ENCODE measurements at places on chromosomes 7 and 10.

DNA sequence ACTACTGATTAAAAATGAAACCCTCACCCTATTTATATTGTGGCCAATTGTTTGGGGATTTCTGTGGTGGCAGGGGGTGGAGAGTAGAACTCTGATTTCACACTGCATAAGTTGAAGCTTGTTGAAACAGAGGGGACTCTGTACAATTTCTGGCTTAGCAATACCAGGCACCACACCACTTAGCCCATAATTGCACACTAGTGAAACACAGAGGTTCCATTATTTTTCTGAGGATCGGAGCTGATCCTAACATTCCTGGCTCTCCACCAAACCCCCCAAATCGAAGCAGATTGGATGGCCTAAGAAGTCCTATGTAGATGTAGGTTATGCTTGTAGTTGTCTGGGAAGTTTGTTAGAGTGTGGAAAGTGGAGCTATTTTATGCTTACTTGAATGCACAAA, 47.0 kb downstream of the PTN start:
- no peak for DNase-seq

DNA sequence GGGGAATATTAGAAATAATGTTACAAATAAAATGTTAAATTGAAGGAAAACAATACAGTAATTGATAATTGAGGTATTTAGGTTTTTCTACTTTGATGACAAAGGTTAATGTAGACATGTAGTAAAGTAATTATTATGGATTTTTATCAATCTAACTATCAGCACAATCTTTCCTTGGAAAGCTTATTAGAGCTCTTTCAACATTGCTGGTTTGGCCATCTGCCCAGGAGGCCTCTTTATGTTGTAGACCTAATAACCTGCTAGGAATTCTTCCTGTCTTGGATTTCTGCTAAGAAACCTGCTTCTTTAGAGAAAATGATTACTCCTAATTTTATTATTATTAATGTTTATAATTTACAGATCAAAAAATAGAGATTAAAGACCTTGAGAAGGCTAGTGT, 78.9 kb downstream of the CHRM2 start:
- DNase-seq, result no peak

- peak; percentile 1 for DNase-seq
Measured at GRCh38 chr10:118595598-118596425, at the start of gene PRLHR. Gene PRLHR (minus strand): TSS chr10:118595648. CDS start chr10:118595244, 404 bp downstream.

GRCh38 chr7:4758791-4759190, 16.6 kb upstream of the AP5Z1 start:
- no peak for DNase-seq

DNA sequence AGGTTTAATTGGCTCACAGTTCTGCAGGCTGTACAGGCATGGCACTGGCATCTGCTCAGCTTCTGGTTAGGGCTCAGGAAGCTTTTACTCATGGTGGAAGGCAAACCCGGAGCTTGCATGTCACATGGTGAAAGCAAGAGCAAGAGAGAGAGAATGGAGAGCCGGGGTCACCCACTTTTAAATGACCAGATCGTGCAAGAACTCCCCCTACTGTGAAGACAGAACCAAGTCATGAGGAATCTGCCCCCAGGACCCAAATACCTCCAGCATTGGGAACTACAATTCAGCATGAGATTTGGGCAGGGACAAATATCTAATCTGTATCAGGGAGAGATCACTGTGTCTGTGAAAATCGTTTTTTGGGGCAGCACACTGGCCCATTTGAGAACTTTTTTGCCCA, 110.0 kb upstream of the MYO3A start:
- no peak for DNase-seq

DNA sequence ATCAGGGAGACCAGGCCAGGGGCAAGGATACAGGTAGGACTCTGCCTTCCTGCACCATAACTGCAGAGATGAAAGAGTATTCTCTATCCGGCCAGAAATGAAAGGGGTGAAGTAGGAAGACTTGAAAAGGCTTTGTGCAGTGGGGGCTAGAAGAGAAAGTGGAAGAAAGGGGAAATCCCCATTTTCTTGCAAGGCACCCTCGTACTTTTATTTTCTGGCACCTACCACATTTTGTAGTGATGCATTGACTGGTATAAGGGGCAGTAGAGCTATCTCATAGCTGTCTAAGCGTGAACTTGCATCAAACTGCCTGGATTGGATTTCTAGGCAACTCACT, 752 bp upstream of the CAMK2G start:
- no peak for DNase-seq

GRCh38 chr7:157065046-157065445, 54.6 kb upstream of the MNX1 start:
- no peak for DNase-seq

GRCh38 chr7:36372156-36372555, 17.5 kb upstream of the ANLN start:
- DNase-seq, result no peak

DNA sequence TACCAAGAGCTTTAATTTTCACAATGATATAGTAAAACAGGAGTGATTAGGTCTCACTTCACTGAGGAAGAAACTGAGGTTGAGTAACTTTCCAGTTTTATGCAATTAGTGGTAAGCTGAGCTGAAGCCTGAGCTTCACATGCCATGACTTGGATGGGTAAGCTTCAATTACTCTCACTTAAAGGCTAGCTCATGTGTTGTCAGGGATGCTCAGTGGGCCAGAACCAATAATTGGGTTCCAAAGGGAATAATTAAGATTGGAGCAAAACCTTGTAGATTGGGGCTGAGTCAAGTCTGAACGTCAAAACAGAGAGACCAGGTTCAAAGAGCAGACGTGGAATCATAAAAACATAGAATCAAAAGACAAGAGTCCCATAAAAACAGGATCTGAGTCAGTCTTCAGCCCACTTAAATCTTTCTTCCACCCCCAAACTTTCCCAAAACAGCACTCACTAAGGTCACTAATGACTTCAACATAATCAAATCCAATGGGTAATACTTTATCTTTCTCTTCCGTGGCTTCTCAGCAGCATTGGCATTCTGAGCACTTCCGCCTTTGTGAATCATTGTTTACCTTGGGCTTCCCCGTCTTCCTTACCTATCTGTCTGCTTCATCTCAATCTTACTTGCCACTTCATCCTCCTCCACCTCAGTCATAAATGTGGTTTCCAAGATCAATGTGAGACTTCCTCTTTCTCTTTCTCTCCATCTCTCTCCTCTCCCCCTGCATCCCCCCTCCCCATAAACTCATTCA, 23.0 kb upstream of the EGFR start:
- no peak for DNase-seq

DNA sequence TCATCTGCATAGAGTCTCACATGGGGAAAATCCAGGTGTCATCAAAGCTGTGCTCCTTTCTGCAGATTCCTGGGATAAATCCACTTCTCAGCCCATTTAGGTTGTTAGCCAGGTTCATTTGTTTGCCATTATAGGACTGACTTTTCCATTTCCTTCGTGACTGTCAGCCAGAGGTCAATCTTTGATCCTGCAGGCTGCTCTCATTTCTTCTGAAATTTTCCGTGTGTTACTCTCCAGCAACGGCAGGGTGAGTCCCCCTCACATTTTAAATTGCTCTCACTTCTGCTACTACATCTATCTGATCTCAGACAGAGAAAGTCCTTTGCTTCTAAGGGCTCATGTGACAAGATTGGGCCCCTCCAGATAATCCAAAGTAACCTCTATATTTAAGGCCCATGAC, 150.7 kb upstream of the BET1 start:
- DNase-seq, result no peak

DNA sequence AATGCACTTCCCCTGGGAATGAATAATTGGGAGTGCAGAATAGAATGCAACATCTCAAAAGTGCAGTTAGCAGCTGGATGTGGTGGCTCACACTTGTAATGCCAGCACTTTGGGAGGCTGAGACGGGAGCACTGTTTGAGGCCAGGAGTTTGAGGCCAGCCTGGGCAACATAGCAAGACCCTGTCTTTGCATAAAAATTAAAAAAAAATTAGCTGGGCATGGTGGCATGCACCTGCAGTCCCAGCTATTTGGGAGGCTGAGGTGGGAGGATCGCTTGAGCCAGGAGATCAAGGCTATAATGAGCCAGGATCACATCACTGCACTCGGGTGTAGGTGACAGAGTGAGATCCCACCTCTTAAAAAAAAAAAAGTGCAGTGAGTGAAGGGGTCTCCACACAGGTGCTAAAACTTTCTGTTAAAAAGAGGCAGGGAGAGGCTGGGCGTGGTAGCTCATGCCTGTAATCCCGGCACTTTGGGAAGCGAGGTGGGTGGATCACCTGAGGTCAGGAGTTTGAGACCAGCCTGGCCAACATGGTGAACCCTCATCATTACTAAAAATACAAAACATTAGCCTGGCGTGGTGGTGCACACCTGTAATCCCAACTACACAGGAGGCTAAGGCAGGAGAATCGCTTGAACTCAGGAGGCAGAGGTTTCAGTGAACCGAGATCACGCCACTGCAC, 13.5 kb upstream of the ZMIZ1 start:
- DNase-seq, result no peak

GRCh38 chr7:150388709-150389531, 9.8 kb downstream of the ZNF775 start:
- no peak for DNase-seq

DNA sequence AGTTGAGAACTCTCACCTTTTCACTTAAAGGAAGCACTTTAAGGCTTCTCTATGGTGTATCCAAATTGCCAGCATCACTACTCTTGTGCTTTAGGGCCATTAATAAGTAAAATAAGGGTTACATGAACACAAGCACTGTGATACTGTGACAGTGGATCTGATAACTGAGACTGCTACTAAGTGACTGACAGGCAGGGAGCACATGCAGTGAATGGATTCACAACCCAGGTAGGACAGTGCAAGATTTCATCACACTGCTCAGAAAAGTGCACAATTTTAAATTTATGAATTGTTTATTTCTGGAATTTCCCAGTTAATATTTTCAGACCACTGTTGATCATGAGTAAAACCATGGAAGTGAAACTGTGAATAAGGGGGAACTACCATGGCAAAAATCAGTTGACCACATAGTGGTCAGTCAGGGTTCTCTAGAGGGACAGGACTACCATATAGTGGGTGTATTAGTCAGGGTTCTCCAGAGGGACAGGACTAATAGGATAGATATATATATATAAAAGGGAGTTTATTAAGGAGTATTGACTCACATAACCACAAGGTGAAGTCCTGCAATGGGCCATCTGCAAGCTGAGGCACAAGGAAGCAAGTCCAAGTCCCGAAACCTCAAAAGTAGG, 20.9 kb upstream of the CYP51A1 start:
- DNase-seq, result no peak

GRCh38 chr10:120557311-120557710, 100.3 kb downstream of the PLPP4 start:
- DNase-seq, result no peak

- no peak for DNase-seq
Measured at GRCh38 chr7:138276891-138277290, 183.2 kb upstream of the TRIM24 start.

DNA sequence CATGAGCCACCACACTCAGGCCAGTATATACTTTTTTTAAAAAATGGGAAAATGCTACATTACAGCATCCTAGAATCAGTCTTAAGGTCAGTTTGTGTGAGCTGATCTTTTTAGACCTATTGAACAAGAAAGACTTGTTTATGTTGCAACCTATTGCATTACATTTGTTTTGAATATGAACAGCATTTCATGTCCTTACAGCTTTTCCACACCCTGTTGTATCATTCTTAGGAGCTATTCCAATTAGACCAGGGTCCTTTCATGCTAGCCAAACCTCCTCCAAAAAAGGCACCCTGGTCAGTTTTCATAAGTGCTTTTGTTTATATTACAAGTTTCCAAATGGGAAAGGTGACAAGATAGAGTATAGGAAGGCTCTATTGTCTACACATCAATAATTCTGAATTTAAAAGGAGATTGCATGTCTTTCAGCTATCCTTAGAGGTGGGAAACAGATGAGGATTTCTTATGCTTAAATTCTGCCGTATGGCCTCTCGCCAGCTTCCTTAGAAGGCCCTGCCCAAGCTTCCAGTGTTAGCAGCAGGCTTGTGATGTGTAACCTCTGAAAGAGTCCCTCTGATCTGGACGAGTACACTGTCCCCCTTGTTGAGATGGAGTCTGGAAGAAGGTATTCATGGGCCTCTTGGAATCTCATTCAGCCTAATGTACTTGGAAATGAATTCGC, 171.9 kb downstream of the OTUD1 start:
- DNase-seq, result no peak

DNA sequence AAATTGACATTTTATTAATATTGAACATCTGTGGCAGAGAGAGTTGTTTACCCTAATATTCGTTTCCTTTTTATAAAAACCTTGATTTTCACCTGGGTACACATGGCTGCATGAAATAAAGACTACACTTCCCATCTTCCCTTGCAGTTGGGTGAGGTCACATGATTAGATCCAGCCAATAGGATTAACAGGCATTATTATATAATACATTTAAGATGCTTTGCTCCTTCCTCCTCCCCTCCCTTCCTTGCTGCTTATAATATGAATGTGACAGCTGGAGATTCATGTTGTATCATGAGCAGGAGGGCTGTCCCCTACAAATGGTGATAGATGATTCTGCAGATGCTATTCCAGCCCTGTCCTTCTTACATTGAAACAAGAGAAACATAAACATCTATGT, 146.6 kb downstream of the SH2D4B start:
- DNase-seq, result no peak

DNA sequence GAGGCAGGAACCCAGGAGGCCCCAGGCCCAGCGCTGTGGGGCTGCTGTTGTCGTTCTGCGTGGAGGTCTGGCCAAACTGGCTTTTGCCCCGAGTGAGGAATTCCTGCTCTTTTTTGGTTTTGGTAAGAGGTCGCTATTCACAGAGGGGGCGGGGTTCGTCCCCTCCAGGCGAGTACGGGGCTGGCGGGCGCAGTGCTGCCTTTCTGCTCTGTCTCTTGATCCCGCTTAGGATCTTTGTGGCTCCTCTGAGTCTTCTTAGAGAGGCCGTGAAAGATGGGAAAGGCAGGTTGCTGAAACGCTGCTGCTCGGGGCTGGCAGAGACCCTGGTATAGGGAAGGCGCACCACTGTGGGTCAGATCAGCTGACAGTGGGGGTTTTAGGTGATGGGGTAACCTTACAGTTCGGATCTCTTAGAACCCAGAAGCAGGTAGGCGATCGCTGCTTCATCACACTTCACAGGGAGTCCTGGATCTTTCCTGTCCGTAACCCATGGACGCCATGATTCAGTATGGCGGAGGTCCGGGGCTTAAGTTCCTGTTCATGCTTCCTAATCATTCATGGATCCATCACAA, 136.7 kb downstream of the KIF20B start:
- no peak for DNase-seq

DNA sequence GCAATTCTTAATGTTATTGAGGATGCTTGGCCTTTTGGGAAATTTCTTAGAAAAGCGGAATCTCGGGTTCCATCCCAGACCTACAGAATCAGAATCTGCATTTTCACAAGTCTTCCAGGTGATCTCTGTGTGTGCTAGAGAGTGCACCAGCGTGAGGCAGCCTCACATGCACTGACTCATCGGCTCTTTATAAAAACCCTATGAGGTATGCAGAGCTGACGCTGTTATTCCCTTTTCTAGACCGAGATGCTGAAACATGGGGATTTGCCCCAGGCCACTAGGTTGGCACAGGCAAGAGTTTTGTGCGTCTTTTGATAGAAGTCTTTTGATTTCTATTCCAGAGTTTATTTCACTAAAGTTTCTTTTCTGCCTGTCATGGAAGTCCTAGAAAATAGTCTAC, 61.2 kb downstream of the CDCA7L start:
- no peak for DNase-seq

Data from stimulated activated CD4-positive, alpha-beta T cell treated with anti-CD3 and anti-CD28 coated beads, Interleukin-15, amount 100 ng/mL, for 1 hour (primary cell).